NCI-H2081 (cell line): ENCODE measurements at places on chromosomes 6 and 20.
A peak's percentile ranks its signal among the peaks of the same experiment; 100 is the strongest.

GRCh38 chr20:2955257-2955970, 82.1 kb downstream of the PTPRA start:
- no peak for DNase-seq

- no peak for DNase-seq
Measured at GRCh38 chr6:5656226-5656625, 350.5 kb downstream of the NRN1 start.

DNA sequence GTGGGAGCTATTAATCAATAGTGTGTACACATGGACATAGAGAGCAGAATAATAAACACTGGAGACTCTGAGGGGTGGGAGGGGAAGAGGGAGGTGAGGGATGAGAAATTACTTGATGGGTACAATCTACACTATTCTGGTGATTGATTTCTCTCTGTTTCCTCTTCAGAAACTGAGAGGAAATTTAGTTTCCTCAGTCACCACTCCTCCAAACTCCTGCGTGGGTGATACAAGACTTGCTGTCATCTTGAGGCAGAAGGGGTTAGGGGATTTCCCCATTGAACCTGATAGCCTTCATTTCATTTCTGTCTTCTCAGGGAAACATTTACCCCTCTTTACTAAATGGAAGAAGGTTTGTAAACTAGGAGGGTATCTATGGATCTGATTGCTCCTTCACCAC, 84.3 kb upstream of the ESR1 start:
- no peak for DNase-seq

DNA sequence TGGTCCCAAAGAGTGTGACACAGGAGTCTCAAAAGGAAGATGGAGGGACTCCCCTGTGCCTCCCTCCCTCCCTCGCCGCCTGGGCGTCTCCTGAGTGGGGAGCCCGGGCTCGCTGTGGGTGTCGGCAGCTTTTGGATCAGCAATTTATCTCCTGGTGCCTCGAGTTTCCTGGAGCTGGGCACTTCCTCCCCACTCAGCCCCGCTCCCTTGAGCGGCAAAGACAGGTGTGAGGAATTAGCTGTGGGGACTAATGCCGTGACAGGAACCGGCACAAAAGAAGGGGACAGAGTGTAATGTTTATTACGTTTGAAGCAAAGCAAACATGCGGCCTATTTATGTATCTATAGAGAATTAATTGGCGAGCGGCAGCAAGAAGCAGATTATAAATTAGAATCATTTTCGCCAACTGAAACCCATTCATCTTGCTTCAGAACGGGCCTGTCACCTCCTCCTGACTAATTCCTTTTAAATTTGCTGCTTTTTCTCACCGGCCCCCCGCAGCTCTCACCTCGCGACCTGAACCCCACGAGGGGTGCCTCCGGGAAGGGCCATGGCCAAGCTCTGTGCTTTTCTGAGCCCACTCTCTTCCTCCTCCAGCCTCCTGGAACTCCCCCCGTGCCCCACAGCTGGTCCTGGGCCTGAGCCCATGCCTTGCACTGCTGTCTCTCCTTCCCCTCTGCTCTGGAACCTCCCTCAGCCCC, 8.8 kb upstream of the CDH22 start:
- DNase-seq: peak; percentile 73

GRCh38 chr20:4699957-4700356, 21.8 kb upstream of the PRND start:
- no peak for DNase-seq

DNA sequence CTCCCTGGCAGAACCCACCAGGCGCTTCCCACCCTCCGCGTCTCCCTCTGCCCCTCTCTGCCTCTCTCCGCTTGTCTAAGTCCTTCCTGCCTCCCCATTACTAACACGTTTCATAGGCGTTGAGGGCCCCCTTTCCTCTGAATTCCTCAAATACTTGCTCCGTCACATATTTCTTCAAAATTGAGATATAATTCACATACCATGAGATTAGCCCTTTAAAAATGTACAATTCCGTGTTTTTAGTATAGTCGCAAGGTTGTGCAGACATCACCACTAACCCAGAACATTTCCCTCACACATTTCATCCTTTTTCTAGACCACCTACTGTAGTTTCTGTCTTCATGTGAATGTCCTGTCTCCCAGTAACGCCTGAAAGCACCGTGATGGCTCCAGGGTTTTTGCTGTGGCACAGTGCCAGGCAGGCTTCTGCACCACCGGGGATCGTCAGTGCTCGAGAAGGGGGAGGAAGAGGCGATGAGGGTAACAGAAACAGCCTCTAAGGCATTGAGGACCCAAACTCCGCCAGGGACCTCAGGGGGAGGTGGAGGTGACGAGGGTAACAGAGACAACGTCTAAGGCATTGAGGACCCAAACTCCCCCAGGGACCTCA, 141.9 kb upstream of the SNX9 start:
- no peak for DNase-seq

- DNase-seq: no peak
Measured at GRCh38 chr20:59428006-59428405, 127.6 kb downstream of the EDN3 start.

DNA sequence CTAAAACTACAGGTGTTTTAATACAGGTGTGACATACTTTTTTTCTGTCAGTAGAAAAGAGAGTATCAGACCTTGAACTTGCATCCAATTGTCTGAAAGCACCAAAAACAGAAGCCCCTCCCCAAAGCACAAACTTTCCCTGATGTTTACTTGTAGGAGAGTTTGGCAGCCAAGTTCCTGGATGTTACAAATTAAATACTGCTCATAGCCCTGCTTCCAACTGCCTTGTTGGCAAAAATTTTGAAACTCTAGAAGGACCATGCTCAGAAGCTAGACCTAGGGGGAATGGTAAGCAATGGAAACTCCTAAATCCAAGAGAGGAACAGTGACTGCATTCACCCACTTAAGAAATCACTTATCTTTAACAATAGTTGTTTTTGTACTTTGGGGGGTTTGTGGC, 17.0 kb upstream of the ARG1 start:
- DNase-seq: no peak

- no peak for DNase-seq
Measured at GRCh38 chr20:63890616-63891015, 4.3 kb upstream of the DNAJC5 start.

GRCh38 chr20:59564171-59564570, 40.2 kb upstream of the PHACTR3 start:
- no peak for DNase-seq

DNA sequence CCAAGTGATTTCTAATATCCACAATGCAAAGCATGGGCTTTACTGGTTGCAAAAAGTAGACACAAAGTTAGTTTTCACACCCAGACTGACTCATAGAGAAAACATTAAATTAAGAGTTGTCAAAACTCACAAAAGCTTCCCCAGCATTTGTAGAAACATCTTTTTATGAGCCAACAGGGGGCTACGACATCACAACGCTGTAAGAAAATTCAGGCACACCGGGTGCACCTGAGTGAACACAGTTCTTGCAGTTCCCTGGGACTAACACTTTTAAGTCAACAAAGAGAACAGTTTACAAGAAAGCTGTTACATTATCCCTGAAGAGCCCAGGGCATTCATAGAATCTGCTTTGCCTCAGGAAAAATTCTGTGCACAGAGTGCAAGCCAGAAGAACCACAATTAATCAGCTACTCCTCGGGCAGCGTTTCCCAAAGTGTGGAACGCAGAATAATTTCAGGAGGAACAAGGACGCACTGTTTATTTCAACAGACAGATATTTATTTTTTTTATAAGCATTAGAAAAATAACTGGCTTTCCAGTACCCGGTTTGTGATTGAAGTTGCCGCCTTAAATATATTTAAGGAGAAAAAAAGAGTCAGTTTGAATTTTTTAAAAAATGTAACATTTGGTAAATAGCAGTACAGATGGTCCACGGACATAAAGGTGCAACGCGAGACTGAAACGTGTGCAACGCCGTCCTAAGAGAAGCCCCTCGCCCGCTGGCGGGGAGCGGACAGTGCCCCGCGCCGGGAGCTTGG, 1.2 kb downstream of the NCOA5 start:
- peak; percentile 22 for DNase-seq

DNA sequence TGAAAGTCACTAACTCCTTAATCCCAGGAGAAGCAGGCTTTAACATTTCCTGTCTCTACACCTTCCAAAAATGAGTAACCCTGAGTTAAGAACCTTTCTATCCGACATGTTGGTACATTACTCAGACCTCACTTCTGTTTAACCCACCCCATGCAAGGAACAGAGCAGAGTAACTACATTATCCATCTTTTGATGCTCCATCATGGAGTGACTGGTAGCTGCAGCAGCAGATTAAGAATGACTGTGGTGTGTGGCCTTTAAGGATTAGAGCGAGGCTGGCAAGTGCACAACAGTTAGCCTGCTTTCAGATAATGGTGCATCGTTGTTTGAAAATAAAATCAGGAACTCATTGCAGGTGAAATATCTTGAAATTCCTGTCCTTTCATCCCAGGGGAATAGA, 2.0 kb downstream of the TRAF3IP2 start:
- DNase-seq: no peak

- no peak for DNase-seq
Measured at GRCh38 chr6:5459346-5459745, 198.0 kb downstream of the FARS2 start.

DNA sequence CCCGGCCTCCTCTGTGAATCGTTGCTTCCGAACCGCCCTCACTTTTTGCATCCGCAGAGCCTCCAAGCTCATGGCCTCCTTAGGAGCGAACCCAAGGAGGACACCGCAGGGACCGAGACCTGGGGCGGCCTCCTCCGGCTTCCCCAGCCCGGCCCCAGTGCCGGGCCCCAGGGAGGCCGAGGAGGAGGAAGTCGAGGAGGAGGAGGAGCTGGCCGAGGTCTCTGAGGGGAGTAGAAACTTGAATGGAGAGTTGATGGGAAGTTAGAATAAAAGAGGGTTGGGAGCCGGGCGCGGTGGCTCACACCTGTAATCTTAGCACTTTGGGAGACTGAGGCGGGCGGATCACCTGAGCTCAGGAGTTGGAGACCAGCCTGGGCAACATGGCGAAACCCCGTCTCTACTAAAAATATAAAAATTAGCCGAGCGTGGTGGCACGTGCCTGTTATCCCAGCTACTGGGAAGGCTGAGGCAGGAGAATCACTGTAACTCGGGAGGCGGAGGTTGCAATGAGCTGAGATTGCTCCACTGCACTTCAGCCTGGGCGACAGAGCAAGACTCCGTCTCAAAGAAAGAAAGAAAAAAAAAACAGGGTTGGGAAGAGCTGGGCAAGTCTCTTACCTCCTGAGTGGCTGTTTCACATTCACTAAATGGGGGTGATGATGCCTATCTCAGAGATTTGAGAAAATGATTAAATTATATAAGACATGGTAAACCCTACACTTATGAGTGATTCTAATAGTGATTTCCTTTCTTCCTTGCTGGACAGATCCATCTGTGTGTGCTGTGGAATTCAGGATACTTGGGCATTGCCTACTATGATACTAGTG, 805 bp downstream of the MSH5 start:
- DNase-seq: no peak

GRCh38 chr20:37426106-37426505, 80.2 kb downstream of the SRC start:
- no peak for DNase-seq

- no peak for DNase-seq
Measured at GRCh38 chr6:168452685-168453377, 11.8 kb downstream of the SMOC2 start.

DNA sequence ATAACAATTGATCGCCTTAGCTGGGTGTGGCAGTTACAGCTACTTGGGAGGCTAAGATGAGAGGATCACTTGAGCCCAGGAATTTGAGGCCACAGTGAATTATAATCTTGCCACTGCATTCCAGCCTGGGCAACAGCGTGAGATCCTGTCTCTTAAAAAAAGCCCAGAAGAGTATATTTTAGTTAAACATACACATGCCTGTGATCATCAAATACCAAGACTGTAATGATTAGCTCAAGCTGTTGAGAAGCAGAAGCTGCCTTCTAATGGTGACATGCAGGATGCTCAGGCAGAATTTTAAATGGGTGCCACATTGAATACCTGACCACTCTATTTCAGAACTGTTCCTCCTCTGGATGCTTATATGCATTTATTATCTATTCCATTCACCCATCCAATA, 8.9 kb upstream of the TMEM14A start:
- no peak for DNase-seq

DNA sequence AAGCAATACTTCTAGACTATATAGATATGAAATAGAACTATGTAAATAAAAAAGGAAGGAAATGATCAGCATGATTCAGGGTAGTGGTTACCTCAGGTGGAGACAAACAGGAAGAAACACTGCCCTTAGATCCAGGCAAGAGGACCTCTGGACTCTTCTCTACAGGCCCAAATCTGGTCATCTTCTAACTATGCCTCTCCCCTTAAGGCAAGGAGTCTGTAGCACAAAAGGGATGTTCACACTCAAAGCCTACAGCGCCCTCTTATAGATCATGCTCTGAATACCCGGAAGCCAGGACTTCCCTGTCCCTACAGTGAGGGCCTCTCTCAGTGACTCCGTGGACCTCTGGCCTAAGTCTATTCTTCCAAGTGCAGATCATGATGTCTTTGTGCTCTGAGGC, 30.4 kb upstream of the HIVEP2 start:
- no peak for DNase-seq

DNA sequence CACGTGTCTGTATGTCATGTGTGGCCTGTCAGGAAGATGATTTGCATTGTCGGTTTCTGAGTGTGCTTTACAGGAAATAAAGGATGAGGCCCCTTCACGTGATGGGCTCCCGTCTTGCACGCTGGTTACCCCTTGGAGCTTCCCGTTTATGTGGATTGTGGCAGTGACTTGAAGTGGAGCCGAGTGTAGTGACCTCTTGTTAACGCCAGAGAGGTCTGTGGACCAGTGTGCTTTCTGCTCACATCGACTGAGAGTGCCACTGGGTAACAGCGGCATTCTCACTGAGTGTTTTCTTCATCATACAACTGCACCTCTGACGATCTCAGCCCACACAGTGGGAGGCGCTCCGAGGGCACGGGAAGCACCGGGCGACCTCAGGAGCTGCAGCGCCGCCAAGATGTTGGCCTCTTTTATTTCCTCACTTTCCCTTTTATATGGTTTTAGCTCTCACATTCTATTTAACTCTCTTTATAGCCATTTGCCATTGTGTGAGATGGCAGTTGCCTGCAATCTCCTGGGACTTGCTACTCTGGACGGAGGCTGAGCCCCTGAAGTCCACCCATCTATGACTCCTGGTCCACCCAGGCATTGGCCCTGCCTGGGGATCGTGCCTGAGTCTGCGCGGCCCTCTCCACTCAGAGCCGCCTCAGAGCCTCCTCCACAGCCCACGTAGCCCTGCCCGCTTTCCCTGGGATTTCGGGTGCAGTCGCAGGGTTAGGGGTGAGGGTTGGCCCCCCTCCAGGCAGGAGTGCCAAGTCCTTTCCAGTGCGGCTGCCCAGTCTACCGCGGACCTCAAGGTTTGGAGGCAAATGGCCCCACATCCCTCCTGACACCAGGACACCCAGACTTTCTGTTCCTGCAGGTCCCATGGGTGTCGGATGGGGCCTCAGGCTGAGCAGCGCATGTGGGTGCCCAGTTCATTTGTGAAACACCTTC, 238.9 kb downstream of the ERMARD start:
- DNase-seq: no peak

DNA sequence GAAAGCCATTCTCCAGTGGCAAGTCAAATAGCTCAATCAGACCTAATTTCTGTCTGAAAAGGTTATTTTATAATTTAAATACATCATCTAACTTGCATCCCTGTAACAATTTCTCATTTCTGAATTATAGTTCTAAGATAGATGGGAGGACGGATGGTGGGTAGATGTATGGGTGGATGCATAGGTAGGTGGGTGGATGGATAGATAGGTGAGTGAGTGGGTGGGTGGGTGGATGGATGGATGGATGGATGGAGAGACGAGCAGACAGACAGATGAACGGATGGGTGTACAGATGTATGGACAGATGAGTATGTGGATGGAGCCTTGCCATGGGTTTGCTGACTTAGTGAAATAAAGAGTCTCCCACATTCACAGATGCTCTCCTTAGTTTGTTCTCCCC, 20.0 kb downstream of the PDE10A start:
- DNase-seq: no peak
